CD4-positive, alpha-beta T cell treated with Interleukin-4 for 4 hours (primary cell): ENCODE measurements at places on chromosomes 7 and 10.

DNA sequence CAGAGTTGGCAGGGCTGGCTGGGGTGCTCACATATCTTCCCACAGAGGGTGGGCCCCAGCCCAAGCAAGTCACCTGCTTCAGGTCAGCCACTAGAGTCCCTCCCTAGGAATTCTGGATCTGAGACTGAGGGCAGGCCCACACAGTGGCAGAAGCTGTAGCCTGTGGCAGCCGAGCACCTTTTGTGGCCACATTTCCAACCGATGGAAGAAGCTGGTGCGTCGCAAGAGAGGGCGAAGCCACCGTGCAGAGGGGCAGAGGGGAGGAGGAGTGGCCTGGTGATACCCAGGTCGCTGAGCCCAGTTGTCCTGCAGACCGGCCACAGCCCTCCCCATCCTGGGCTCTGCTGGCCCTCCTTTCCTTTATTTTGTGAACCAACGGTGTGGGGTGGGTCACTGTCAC, 5.3 kb downstream of the POLM start:
- DNase-seq, result no peak

DNA sequence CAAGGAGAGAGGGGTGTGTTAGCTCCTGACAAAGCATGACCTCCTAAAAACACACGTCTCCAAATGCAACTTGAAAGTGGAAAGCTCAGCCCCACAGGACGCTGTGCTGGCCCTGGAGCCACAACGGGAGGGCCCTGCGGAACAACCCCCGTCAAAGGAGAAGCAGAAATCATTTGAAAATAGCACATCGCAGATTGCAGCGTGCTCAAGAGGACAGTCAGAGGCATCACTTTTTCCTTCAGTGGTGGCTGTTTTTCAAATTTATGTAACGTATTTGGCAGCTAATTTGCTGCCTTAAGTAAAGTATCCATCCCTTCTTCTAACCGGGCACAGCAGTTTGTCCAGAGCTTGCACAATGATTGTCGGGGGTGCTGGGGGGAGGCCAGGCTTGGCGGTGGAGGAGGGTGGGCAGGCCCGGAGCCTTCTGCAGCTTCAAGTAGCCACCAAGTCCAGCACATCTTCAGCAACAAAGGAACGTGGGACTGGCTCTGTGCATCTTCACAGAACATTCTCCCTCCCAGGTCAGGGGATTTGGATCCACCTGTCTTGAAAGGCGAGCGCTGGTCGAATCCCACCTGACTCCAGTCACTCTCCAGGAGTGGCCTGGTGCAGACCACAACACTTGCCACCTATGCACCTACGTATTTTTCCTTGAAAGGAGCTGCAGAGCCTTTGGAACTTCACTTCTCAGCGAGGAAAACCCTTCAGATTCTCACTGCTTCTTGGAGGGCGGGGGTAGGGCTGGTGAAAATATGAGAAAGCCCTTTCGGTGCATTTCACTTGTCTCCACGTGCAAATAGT, 346.3 kb downstream of the DNAJB6 start:
- DNase-seq, result no peak

DNA sequence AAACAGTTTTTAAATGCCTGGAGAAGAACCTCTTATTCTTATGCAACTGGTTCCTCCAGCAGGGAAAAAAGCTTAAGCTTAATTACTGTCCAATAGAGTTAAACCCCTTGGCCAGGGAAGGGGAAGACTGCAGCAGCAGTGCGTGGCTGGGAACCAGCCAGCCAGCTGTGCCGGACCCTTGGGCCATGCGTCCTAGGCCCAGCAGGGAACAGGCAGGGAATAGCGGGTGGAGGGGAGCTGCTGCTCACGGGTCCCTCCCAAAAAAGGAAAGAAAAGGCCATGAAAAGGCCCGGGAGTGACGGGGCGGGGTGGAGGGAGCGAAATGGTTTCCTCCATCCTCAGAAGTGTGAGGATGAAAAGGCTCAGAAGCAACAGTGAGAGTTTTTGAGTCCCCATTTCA, 35.2 kb upstream of the HECW1 start:
- no peak for DNase-seq

DNA sequence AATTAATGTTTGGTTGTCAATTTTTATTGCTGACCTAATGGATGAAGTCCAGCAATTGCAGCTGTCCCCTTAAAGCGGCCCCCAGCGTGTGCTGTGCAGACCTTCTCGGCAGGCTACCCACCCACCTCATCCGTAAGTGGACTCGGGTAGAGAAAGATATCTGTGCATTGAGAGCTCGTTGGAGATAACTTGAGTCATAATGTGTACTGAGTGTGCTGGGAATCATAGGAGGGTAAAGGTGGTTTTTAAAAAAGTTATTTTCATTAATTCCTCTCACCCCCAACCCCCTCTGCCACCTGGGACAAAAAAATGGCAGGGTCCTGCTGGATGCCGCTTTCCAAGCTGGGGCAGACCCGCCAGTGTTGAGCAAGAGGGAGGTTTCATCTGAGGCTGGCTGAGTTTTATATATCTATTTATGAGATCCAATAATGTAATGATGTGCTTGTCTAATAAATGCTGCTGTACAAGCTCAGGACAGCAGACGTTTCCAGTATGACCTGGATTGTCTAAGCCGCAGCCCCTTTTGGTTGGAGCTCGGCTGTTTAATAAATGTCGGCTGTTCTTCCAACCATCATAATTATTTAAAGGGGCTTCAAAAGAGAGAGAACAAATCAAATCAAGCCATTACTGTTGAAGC, 119.1 kb downstream of the NKX6-2 start:
- no peak for DNase-seq

- no peak for DNase-seq
Observed at GRCh38 chr7:29806208-29806994, at the start of gene WIPF3. WIPF3 (plus strand) TSS chr7:29806508; CDS start chr7:29834725, 28,217 bp downstream.

GRCh38 chr10:71854031-71854430, 3.0 kb upstream of the PSAP start:
- DNase-seq, result no peak

GRCh38 chr10:84825330-84825729, 496.9 kb downstream of the CCSER2 start:
- no peak for DNase-seq

- no peak for DNase-seq
Observed at GRCh38 chr7:68688416-68689086, 909.7 kb upstream of the AUTS2 start.

GRCh38 chr10:11043039-11043438, 25.4 kb downstream of the CELF2 start:
- DNase-seq, result no peak

- no peak for DNase-seq
Observed at GRCh38 chr10:90451283-90451682, 406.6 kb downstream of the HTR7 start.

DNA sequence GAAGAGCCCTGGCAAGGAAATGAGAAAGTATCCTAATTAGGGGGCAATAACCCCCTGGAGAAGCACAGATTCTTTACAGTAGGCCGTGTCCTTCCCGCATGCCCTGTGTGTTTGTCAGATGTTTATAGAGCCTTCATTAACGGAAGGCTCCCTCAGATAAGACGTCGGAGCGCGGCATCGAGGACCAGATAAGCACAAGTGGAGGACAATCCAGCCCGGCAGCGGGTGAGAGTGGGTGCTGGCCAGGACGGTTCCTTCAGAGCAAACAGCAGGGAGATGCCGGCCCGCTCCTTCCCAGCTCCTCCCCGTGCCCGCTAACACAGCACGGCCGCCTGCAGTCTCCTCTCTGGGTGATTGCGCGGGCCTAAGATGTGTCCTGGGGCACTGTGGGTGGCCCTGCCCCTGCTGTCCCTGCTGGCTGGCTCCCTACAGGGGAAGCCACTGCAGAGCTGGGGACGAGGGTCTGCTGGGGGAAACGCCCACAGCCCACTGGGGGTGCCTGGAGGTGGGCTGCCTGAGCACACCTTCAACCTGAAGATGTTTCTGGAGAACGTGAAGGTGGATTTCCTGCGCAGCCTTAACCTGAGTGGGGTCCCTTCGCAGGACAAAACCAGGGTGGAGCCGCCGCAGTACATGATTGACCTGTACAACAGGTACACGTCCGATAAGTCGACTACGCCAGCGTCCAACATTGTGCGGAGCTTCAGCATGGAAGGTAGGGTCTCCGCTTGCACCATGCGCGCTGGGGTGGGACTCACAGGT, at the start of gene GDF2:
TSS of gene GDF2 (plus strand) at position 155 of the 762 bp plus-strand sequence. CDS start at position 370, 215 bp downstream.
- DNase-seq, result no peak

GRCh38 chr10:91528080-91528479, 104.8 kb downstream of the PPP1R3C start:
- no peak for DNase-seq

DNA sequence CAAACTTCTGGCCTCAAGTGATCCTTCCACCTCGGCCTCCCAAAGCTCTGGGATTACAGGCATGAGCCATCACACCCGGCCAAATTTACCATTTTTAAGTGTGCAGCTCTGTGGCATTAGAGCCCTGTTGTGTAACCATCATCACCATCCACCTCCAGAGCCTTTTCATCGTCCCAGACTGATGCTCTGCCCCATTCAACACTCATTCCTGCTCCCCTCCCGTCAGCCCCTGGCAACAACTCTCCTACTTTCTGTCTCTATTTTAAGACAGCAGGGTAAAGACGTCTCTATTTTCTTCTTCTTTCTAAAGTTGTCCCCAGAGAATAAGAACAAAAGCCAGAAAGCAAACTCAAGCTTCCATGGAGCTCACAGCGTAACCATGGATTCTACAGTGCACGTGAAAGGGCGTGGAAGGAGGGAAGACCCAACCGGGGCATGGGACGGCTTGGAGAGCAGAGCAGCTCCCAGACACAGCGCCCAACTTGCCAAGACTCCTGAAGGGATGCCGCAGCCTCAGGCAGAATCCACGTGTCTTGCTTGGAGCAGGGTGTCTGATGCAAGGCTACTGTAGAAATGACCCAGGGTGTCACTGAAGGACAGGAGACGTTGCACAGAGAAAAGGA, 42.7 kb upstream of the PITRM1 start:
- no peak for DNase-seq

DNA sequence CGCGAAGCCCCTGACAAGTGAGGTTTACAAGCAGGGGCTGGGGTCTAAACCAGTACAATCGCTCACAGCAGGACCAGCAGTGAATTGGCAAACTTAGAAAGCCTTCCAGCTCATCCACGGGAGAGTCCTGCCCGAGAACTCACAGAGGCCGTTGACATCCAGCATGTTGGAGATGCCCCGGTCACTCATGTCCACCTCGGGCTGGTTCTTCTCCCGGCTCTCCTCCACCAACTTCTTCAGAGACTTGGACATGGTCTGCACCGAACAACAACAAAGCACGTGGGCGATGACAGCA, 447 bp downstream of the RSU1 start:
- no peak for DNase-seq
